ENCODE measurements at places on chromosomes 4 and X.

GRCh38 chr4:123977641-123978081, 581.1 kb downstream of the SPRY1 start:
- DNase-seq, result no peak

GRCh38 chrX:149208307-149208706, 296.8 kb downstream of the IDS start:
- no peak for DNase-seq

GRCh38 chrX:9249051-9249846, 215.3 kb upstream of the FAM9B start:
- DNase-seq, result no peak

- DNase-seq, result no peak
Observed at GRCh38 chr4:101355767-101356702, 8.7 kb upstream of the PPP3CA start.

DNA sequence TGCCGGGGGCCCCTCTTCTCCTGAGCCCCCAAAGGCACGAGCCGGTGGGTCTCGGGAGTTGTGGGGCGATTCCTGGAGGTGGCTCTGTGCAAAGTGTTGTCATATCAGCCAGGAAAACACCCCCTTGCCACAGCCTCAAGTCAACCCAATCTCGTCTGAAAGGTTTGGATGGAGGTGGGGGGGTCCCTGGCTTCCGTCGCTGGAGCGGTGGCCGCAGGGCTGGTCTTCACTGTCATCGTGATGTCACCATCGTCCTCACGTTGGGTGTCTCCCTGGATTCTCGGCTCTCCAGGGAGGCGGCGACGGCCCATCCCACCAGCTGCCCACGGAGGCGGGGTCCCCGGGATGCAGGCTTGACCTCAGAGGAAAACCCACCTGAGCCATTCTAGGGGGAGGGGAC, 38.3 kb upstream of the PPP2R3B start:
- no peak for DNase-seq

DNA sequence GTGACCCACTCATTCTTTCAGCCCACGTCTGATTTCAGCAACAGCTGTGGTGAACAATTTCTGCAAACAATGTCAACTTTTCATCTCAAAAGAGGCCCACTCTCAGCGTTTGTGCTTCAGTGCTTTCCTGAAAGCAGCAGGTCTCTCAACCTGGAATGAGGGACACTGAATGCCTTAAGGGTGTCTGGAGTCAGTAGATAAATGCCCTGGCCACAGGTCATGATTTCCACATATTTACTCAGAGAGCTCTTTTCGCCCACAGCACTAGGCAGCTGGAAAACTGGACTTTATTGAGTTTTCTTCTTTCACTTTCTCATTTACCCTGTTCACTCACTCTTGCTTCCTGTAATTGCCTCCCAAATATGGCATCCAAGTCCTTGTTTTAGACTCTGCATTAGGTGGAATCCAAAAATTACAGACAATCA, 52.8 kb downstream of the NPFFR2 start:
- no peak for DNase-seq

- no peak for DNase-seq
Observed at GRCh38 chrX:139795196-139795595, 87.2 kb upstream of the MCF2 start.

All from mesothelial cell of epicardium (in vitro differentiated cells).